ENCODE measurements at places on chromosomes 4 and X.

DNA sequence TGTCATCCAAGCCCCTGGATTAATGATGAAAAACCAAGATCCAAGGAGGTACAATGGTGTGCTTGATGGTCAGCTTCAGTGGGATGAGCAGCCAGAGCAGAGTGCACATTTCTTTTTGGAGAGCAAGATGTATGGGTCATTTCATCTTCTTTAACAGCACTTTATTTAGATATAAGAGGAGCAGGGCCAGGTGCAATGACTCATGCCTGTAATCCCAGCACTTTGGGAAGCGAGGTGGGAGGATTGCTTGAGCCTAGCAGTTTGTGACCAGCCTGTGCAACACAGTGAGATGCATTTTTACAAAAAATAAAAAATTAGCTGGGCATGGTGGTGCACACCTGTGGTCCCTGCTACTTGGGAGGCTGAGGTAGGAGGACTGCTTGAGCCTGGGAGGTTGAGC, 45.3 kb upstream of the MAP3K15 start:
- no peak for DNase-seq

GRCh38 chr4:1570291-1571164, 113.6 kb downstream of the FAM53A start:
- no peak for DNase-seq

GRCh38 chr4:170051402-170051801, 25.2 kb upstream of the MFAP3L start:
- DNase-seq, result no peak

- no peak for DNase-seq
Observed at GRCh38 chr4:62260254-62260653, 1060.1 kb downstream of the ADGRL3 start.

DNA sequence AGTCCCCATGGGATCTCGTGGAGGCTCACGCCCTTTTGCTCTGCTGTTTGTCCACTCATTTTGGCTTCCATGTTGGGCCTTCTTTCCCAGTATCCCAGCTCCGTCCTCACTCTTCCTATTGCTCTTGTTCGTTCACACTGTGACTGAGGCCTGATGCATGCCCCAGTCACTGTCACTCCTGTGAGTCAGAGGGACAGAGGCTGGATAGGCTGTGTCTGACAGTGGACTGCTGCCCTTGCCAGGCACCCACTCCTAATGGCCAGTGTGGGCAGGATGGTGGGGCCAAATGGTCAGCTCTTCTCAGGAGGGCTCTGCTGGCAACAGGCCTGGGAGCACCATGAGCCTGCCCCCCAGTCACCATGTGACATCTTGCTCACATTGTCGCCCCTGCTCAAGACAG, 40.0 kb downstream of the HADH start:
- no peak for DNase-seq

- DNase-seq, result no peak
Observed at GRCh38 chr4:78749972-78750727, 26.0 kb upstream of the BMP2K start.

DNA sequence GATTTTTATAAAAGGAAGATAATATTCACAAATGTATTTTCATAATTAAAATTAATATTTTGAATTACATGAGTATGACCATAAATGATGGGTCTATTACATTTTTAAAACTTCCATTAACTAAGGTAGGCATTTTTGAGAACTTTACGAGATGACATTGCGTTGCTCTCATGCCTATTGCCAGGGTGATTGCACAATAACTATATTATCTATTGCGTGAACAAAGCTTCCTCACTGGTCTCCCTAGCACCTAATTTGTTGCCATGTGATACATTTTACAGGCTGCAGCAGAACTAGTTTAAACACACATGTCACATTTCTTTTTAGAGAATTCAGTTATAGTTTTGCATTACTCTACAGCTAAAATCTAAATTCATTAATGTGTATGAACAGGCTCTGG, 289.7 kb upstream of the GRID2 start:
- no peak for DNase-seq

DNA sequence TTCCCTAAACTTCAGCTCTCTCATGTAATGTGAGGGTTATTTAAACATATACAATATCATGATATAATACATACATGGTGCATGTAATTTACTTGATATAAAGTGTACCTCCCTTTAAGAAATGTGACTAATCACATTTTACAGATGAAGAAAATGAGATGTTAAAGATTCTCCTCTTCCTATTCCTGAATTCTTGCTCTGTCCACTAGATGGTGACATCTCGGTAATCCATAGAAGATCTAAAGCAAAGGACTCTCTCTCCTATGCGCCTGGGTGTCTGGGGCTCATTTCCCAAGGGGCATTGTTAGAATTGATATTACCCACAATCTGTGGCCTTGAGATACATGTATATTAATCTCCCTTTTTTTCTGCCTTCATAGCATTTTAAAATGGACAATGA, 804.9 kb downstream of the RAB28 start:
- no peak for DNase-seq

Measured in CD4-positive, alpha-beta T cell treated with Interferon gamma for 1 hour (primary cell).